ENCODE measurements at places on chromosomes 4 and X.

DNA sequence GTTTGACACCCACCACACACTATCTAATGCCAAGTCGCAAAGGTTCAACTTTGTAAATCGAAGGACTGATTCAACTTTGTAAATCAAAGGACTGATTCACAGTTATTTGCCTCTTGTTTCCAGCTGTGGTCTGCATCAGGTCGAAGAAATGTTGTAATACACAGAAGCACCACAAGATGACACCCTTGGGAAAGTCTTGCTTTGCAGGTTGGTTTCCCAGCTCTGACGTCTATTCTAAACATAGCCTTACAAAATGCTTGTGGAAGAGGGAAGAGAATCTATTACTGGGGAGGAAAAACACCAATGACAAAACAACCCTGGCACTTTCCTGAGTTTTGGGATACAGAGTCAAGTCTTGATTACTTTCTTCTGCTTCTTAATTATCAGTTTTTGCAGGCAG is 35.3 kb downstream of the SUPT20HL1 start:
- DNase-seq, result peak; percentile 72

DNA sequence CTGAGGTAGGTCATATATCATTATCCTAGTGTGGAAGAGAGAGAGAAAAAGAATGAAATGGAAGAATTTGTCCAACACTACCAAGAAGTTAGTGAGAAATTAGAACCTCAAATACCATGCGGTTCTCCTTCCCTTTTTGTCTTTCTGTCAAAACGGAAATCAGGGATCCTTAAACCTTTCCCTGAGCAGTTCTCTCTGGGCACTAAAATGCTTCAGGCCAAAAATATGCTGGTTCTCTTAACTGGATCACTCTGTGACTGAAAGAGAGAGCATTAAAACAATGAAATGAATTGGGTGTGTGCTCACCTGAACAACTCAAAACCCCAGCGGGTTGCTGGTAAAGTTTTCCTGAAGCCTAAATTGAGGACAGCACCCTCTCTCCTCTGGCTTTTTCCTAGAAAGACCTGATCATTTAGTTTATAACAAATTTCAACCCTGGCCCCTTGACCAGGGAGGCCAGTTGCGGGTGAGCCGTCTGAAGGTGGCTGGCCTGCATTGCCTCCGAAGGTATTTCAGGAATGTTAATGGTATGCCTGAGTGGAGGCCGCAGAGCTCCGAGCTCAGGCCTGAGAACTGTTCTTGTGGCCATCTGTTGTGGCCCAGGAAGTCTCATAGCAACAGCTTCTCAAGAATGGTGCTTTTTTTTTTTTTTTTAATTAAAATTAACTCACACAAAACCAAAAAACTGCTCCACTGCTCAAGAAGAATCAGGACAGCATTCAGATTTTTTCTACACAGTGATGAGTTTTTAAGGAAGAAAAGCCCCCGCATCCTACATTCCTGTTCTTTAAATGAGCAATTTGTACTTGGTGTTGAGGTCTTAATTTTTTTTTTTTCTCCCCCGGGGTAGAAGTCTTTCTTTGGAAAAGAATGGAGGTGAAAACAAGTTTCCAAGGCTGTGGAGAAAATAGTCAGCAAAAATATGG is 155.1 kb downstream of the SHROOM3 start:
- DNase-seq, result no peak

- no peak for DNase-seq
Observed at GRCh38 chr4:154389148-154389547, 102.5 kb downstream of the DCHS2 start.

GRCh38 chr4:94127707-94128328 is 79.8 kb upstream of the SMARCAD1 start:
- peak; percentile 43 for DNase-seq

DNA sequence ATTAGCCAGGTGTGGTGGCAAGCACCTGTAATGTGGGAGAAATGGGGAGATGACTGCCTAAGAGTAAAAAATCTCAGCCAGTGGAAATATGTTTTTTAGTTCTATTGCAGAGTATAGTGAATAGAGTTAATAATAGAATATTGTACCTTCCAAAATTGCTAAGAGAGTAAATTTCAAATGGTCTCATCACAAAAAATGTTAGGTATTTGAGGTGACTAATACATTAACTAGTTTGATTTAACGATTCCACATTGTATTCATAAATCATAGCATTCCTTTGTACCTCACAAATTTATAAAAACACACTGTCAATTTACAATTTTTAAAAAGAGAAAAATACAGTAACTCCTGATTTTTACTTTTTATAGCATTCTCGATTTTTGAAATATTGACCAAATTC is 681.5 kb upstream of the EPHA5 start:
- DNase-seq, result no peak

DNA sequence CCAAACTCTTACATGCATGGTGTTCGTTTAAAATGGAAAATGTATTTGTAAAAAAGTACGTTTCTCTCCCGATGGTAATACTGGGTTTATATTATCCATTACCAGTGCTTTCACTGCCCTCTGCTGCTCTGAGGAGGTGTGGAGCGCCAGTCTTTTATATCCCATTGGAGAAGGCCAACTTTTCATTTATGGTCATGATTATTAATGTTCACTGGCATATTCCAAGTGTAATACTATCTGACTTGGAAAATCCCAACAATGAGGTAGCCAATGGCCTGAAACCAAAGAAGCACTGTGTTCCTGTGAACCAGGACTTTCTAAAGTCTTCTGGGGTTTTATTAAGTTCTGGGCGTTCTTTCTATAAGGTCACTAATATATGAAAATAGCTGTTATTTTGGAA is 80.7 kb downstream of the SYNPO2 start:
- peak; percentile 22 for DNase-seq
